ENCODE measurements at places on chromosomes 7 and 10. TPM values are rescaled to one million over a fixed set of nuclear protein-coding genes. Genes with fewer than 3 reads are reported as not detected.
A peak's percentile ranks its signal among the peaks of the same experiment; 100 is the strongest.

DNA sequence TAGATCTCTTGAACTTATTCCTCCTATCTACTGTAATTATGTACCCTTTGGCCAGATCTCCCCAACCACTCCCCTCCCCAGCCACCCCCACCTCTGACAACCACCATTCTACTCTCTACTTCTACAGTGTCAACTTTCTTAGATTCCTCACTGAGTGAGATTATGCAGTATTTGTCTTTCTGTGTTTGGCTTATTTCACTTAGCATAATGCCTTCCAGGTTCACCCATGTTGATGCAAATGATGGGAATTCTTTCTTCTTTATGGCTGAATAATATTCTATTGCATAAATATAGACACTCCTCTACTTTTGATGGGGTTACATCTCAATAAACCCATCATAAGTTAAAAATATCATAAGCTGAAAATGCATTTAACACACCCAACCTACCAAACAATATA, 21.3 kb upstream of the HNRNPH3 start:
- DNase-seq, result no peak

DNA sequence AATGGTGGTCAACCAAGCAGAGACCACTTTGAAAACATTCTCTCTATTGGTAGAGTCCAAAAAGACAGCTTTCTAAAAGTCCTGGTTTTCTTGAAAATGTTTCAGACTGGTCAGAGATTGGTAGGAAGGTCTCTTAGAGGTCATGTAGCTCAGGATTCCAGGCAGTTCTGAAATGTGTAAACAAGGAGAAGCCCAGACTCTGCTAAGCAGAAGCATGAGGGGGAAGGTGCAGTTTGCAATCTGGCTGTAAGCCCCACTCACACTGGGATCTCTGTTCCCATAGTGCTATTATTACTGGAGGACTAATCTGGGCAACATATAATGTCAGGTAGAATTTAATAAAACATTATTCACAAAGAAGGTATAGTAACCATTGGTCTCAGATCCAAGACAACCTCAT, 101.1 kb downstream of the MAGI2 start:
- DNase-seq, result no peak

- DNase-seq, result peak; percentile 90
Observed at GRCh38 chr10:101602761-101603398, 14.8 kb downstream of the DPCD start.

PAX4 gene
- polyA plus RNA-seq, result not detected

CAV2 gene
- polyA plus RNA-seq, result 136 TPM

Measured in right cardiac atrium (tissue), 5 donors.